Stimulated activated CD8-positive, alpha-beta memory T cell treated with anti-CD3 and anti-CD28 coated beads, Interleukin-7, amount 100 ng/mL, for 1 hour (primary cell): ENCODE measurements at places on chromosomes 3 and 15.

- no peak for DNase-seq
Observed at GRCh38 chr3:134464064-134464688, 21.6 kb downstream of the ANAPC13 start.

DNA sequence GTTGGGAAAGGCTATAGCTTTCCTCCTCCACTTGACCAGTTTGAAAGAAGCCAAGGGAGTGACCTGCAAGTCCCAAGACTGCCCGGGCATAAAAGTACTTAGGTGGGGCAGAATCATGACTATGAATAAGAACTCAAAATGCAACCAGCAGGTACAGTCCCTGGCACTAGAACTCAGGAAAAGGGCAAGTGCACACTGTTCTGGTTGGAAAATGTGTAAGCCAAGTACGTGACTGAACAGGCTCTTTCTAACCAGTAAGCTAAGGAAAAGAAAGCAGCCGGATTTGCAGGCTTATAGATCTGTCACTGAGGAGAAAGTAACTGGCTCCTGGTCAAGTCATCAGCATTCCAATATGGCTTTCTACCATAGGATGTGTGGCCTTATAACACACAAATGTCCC is 101.2 kb upstream of the SLC4A7 start:
- DNase-seq: no peak

- DNase-seq: no peak
Observed at GRCh38 chr3:11195201-11195600, 40.9 kb downstream of the HRH1 start.

DNA sequence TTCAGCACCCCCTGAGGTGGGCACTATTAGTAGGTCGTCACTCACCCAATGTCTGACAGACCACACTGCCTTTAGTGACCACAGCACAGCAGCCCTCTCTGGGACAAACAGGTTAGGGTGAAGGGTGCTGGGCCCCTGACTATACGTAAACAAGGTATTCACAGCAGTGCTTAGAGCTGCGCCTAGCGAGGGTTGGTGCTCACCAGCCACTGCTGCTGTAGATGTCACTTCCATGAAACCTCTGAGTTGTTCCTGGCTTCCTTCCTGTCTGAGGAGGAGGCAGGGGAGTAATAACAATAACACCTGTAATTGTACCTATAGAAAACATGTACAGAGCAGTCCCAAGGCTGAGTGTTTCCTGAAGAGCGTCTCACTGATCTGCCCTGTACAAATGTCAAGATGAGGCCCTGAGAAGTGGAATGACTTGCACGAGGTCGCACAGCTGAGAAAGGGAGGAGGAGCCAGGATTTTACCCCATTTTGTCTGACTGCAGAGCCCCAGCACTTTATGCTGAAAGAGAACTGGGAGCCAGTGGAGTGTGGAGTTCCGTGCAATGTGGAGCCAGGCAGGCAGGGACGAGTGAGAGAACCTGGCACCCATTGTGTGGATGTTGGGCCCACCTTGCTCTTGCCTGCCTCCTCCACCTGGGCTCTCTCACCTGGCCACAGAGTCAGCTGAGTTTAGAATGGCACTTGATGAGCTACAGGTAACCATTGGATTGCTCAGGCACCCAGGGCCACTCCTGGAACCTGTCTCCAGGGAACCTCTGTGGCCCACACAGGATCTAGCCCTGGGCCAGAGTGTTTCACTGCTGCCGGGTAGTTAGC is 93.8 kb downstream of the DNAJB8 start:
- DNase-seq: no peak

GRCh38 chr15:64006642-64007041 is 39.6 kb downstream of the DAPK2 start:
- no peak for DNase-seq

GRCh38 chr3:23068016-23068728 is 135.0 kb upstream of the UBE2E2 start:
- no peak for DNase-seq

DNA sequence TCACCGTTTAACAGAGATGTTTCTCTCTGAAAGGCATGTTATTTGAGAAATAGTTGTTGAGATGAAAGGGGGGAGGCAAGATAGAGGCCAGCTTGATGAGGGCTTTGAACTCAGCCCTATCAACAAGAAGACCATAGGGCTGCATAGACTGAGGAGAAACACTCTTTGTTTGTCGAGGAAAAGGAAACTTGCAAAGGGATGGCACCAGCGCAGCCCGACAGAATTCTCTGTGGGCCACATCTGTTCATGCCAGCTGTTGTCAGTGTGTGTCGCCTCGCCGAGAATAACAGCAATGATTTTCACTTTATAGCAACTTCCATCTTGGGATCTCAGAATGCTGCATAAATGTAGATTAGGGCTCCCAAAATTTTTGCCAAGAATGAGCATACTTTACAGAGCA is 478.3 kb upstream of the TPRG1 start:
- no peak for DNase-seq
